Activated naive CD4-positive, alpha-beta T cell treated with anti-CD3 and anti-CD28 coated beads, Interleukin-2, amount 50 U/mL, for 72 hours (primary cell): ENCODE measurements at places on chromosomes 1 and 21. TPM values are rescaled to one million over a fixed set of nuclear protein-coding genes. Genes with fewer than 3 reads are reported as not detected.

The PRRX1 gene
- total RNA-seq = not detected

- no peak for DNase-seq
Observed at GRCh38 chr21:39660191-39660980, 47.6 kb downstream of the B3GALT5 start.

- DNase-seq = no peak
Observed at GRCh38 chr1:43836267-43836951, 97.2 kb upstream of the ARTN start.

DNA sequence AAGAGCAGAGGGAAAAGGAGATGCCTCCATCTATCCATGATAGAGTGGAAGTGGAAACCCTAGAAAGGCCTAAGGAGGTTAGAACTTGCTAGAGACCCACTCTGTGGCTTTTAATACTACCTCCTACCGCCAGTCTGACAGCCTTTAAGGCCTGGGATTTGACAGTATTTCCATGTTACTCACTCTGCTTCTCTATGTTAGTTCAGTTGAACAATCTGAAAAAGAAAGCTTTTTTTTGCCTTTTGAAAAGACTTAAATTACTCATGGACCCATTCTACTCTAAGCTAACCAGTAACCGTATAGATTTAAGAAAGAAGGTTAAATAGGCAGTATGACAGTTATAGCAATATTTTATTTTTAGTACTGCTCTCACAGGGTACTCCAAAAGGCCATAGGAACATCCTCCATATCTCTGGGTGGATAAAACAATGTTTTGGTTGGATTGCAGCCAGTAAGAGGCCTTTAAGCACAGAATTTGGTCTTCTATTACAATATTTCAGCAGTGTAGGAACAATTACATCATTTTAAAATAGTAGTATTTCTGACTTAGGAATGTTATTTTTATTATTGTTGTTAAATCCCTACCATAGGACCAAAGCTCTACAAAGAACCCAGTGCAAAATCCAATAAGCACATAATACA is 15.9 kb upstream of the GPR25 start:
- no peak for DNase-seq

GRCh38 chr1:214446772-214447556 is 104.4 kb downstream of the PTPN14 start:
- DNase-seq = no peak

The MAST2 gene
- 39.6 TPM for total RNA-seq

The EDARADD gene
- total RNA-seq = 1.6 TPM

The TRAF3IP3 gene
- 158 TPM for total RNA-seq

DNA sequence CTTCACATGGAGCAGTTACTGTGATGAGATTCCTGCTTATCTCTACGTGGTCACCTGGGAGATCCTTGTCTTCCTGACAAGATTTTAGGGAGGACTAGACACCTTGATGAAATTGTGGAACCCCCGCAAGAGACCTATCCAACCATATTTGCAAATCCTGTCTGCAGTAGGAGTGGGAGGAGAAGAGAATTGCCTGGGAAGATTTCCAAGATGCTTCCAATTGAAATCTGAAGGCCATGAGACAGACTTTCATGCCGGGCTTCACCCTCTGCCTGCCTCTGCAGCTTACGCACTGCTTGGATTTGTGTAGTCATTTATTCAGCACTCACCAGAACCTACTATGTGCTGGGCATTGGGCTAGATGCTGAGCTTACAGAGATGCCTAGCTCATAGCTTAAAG is 106.6 kb downstream of the OMA1 start:
- no peak for DNase-seq

The SYNC gene
- total RNA-seq = not detected

DNA sequence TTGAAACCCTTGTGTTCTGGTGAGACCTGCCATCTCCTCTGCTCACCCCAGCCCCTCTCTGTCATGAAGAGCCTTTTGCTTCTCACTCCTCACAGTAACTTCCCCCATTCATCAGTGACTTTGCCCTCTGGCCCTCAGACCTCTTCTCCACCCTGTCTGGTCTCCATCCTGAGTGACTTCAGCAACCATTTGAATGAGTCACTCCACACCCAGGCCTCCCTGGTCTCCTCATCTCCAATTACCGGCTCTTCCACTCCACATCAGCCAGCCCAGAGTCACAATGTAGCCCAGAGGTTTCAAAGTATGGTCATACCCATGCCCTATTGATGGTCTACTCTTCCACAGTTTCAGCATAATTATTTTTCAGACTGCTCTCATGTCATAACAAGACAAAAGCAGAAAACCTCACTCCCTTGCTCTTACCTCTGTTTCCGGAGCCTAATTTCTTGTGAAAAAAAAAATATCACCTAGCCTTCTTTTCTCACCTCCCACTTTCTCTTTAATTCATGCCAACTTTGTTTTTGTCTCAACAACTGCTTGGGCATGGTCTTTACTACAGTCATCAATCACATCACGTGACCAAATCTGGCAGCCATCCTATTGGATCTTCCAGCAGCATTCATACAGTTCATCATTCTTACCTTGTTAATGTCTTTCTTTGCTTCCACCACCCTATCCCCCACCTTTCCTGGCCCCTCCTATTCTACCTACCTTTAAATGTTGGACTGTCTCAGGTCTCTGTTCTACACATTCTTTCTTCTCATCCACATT is 35.6 kb upstream of the NEK7 start:
- no peak for DNase-seq

DNA sequence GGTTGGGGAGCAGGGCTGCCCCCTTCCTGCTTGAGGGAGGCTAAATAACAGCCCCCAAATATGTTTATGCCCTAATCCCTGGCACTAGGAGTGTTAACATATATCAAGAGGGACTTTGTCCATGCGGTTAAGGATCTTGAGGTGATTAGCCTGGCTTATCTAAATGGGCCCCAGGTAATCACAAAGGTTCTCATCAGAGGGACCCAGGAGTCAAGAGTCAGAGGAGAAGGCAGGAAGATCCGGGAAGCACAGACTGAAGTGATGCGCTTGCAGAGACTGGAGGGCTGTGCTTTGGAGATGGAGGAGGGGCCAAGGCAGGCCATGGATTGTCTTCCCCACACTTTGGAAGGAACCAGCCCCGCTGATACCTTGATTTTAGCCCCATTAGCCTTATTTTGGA is 86.4 kb downstream of the IER5 start:
- DNase-seq = no peak

The IFNAR2 gene
- total RNA-seq = 42.2 TPM

- DNase-seq = no peak
Observed at GRCh38 chr1:186404454-186405051, 28.9 kb downstream of the ODR4 start.

The TNFRSF25 gene
- total RNA-seq = 68.0 TPM

DNA sequence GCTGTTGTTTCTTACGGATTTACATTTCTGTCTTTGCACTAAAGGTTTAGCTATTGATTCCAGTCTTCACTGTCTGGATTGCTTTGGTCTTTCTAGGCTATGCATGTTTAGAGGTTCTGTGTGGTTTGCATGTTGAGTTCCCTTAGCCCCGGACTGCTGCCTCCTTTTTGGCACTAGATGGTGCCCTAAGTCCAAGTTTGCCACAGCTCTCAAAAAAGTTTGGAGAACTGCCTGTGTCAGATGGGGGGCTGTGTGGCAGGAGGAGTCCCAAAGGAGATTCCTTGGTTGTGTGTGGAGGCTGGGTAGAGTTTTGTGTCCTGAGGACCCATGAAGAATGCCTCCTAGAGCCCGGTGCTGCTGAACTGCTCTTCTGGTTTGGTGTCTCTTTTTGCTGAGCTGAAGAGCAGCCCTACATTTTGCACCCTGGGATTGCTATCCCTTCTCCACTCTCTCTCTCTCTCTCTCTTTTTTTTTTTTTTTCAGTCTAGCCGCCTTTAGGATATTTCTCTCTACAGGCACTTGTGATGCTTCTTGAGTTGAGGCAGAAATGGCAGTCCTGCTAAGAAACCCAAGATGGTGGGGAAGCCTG is 74.4 kb downstream of the PTGS2 start:
- peak; percentile 25 for DNase-seq

DNA sequence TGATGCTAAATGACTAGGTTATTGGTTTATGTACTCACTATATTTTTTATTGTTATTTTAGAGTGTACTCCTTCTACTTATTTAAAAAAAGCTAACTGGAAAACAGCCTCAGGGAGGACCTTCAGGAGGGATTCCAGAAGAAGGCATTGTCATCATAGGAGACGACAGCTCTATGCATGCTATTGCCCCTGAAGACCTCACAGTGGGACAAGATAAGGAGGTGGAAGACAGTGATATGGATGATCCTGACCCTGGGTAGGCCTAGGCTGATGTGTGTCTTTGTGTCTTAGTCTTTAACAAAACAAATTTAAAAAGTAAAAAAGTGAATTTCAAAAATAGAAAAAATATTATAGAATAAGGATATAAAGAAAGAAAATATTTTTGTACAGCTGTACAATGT is 155.7 kb upstream of the CD34 start:
- DNase-seq = no peak
